ENCODE measurements at places on chromosomes 3 and 15.

- DNase-seq: peak; percentile 67
These were observed 162.9 kb downstream of the ITPR1 start for GRCh38 chr3:4656059-4656458.

DNA sequence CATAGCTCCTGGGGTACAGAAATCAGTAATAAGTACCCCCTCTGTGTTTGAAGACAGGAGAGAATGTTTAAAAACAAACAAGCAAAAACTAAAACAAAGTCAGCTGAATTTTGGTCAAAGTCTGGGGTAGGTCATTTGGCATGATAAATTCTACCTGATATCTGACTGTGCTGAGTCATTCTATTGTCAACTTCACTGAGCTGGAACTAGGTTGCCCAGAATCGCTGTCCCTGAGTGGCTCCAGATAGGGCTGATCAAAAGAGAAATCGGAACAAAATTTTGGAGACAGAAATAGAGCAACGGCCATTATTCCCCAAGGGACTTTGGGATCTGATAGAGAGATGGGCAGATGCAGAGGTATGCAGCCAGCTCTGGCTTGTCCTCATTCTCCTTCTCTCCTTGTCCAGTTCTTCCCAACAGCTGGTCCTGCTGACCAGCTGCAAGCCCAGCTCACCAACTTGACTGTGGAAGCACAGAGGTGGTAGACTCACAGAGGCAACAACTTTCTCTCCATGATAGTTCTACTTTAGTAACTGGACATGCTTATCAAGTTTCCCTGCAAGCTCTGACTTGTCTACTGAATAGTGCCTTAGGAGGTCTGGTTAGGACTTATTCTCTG lies 57.3 kb upstream of the MYRIP start:
- DNase-seq: no peak

- DNase-seq: no peak
These were observed 35.4 kb upstream of the TCF12 start for GRCh38 chr15:56883088-56883487.

GRCh38 chr3:58000306-58001085 lies 7.7 kb upstream of the FLNB start:
- DNase-seq: no peak

GRCh38 chr3:195583831-195584542 lies at the start of gene APOD:
Gene APOD (minus strand): TSS chr3:195583940. CDS start chr3:195579461, 4,479 bp downstream.
- DNase-seq: peak; percentile 10

DNA sequence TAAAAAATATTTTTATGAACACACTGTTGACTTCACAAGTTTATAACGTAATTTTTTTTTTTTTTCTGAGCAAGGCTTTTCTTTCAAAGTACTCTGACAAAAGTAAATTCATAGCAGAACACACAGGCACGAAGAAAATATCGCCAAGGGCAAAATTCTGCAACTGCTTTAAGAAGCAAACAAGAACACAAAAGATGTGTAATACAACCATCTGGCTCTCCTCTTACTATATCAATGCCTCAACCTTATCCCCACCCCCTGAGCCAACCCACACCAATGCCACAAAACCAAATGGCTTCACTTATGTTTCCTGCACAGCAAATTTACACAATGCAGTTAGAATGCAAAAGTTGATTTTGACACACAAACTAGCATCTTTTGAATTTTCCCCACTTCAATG lies 274.2 kb downstream of the FOXP1 start:
- DNase-seq: no peak

DNA sequence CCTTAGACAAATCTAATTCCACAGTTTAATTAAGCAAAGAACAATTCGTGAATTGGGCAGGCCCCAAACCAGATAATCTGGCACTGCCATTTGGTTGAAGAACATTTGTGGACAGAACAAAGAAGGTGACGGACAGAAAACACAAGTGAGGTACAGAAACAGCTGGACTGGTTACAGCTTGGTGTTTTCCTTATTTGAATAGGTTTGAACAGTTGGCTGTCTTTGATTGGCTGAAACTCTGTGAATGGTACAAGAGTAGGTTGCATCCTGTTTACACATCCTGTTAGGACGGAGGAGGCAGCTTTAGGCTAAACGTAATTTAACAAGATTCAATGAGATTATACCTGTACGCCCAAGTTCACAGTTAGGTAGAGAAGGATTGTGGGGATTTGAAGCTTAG lies 114.4 kb downstream of the LPP start:
- DNase-seq: no peak

- DNase-seq: no peak
These were observed 29.5 kb downstream of the GYG1 start for GRCh38 chr3:149020839-149021252.

GRCh38 chr3:102802819-102803420 lies 368.1 kb downstream of the ZPLD1 start:
- no peak for DNase-seq

GRCh38 chr3:152292366-152292765 lies 23.6 kb downstream of the MBNL1 start:
- no peak for DNase-seq

DNA sequence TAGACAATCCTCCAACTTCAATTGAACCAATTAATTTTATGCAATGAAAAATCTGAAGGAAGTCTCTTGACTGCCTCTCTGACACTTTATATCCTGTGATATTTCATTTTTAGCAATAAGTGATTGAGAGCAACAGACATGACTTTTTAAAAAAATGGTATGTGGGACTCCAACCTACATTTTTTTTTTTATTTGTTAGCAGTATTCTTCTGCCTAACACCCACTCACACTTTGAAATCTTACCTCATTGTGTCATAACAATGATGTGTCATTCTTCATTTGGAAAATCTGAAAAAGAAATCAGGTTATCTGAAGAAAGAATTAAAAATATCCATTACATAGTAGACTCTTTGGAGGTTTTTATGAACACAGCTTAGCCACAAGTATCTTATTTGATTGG lies 541.3 kb upstream of the KCNMB2 start:
- no peak for DNase-seq

DNA sequence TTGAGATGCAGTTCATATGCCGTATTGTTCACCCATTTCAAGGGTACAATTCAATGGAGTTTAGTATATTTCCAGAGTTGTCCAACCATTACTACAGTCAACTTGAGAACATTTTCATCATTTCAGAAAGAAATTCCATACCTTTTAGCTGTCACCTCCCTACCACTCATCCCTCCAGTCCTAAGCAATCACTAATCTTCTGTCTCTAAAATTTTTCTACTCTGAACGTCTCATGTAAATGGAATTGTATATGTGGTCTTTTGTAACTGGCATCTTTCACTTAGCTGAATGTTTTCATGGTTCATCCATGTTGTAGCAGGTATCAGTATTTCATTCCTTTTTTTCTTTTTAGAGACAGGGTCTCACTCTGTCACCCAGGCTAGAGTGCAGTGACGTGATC lies 51.1 kb downstream of the CMTM7 start:
- DNase-seq: no peak

DNA sequence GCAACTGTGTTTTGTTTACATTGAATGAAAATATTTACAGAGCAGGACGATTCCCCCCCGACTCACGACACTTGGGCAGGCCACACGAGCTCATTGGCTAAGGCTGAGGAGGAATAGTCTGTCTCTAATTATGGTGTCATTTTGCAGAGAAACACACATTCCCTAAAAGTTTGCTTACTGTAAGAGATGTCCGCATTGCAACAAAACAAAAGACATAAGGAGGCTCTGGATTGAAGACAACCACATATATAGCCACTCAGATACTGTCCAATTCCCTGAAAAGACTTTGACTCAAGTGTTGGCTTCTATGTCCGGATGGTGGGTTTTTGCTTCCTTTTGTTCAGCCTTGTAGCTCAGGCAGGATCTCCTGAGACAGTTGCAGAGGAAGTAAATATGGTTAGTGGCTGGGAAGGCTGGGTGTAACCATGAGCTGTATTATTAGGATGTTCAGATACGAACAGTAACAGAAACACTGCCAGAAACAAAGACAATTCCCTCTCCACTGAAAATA lies 170.4 kb downstream of the KLHL25 start:
- no peak for DNase-seq

GRCh38 chr15:66763186-66764071 lies 61.4 kb downstream of the SMAD6 start:
- DNase-seq: no peak

- no peak for DNase-seq
These were observed 28.5 kb downstream of the FBLN2 start for GRCh38 chr3:13577181-13578121.

DNA sequence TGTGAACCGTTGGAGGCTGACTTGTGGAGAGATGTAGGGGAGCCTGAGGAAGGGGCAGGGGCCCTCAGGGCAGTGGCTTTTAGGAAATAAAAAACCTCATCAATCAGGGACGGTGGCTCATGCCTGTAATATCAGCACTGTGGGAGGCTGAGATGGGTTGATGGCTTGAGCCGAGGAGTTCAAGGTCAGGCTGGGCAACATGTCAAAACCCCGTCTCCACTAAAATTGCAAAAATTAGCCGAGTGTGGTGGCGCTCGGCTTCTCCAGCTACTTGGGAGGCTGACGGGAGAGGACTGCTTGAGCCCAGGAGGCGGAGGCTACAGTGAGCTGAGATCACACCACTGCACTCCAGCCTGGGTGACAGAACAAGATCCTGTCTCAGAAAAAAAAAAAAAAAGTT lies 7.6 kb downstream of the TTC23 start:
- DNase-seq: no peak

GRCh38 chr15:77033729-77034671 lies 36.9 kb downstream of the TSPAN3 start:
- DNase-seq: peak; percentile 2

DNA sequence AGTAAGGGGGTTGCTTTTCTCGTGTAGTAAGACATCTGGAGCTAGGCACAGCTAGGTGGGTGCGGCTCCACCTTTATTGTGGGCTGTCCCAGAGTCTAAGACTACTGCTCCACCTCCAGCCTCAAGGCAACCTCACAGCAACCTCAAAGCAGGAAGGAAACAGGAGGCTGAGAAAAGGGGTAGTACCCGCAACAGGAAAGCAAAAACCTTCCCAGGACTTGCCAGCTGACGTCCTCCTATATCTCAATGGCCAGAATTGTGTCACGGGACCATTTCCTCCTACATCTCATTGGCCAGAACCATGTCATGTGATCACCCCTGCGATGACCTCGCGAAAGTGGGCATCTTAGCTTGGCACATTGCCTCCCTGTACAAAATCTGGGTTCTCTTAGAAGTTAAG lies 4.3 kb upstream of the GPR160 start:
- no peak for DNase-seq

DNA sequence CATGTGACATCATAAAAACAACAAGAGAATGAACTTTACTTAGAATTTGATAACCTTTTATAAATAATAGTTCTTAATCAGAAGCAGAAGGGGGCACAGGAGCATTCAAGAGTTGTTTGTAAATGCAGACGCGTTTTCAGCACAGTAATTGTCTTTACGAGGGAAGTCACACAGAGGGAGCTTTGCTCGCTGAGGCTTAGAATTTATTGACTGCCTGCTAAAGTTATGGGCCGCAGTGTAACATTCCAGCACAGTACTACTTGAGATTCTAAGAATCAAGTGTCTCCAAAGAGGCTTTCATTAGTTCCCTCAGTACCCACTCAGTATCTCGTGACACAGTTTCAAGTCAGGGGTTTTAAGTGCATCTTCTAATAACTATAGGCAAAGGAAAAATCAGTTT lies 288.7 kb downstream of the NR2F2 start:
- DNase-seq: no peak

DNA sequence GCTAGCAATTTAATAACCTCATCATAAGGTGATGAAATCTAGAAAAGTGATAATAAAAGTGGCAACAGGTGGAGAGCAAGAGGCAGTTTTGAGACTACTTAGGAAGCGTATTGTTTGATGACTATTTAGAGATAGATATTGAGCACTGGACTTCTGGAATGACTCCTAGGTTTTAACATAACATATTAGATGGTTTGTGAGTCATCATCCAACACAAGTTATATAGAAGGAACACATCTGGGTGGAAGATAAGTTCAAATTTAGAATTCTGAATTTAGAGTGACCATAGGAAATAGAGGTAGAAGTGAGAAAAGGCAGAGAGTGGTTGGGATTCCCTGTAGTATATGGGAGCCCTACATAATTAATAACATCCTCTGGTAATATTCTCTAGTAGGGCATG lies 282.8 kb upstream of the ALCAM start:
- no peak for DNase-seq
